Activated T-helper 17 cell treated with anti-CD3 and anti-CD28 coated beads, Interleukin-2, amount 50 U/mL, for 72 hours (primary cell): ENCODE measurements at places on chromosomes 6 and 20.

GRCh38 chr6:158518191-158519127 is 41.4 kb upstream of the TMEM181 start:
- H3K4me3 ChIP-seq: peak overlapping the region; percentile 90
- peaks cover 6% of the 10 kb centered on the region for H3K4me1 ChIP-seq
- peak; percentile 97 for ATAC-seq
- peaks cover 2% of the 10 kb centered on the region for H3K27me3 ChIP-seq
- peak overlapping the region; percentile 83 for H3K27ac ChIP-seq

DNA sequence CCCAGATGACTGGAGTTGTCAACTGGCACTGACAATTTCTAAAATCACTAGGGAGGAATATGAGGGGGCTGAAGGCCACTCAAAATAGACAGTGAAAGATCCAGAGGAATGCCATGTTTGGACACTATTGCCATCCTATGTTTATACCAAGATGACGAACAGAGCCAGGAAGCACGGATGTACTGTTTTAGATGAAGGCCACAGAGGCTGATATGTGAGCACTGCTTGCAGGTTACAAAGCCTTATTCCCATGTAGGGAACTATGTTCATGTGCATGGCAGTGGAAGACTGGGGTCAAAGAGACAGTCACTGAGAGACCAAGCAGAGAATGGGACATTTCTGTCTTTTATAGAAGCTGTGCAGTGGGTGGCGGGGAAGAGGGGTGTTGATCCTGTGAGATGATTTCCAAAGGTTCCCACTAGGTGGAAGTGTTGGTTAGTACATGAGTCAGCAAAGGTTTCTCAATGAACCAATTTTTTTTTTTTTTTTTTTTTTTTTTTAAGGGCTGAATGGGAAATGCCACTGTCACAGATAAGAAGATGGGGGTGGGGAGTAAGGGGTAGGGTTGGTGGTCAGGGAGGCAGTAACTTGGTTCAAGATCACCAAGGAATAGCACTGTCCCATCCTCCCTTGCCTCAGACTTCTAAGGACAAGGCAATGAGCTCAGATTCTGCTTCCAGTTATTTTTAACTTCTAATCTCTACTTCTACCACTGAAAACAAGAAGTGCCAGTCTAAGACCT is 46.7 kb upstream of the MOCS1 start:
- H3K27ac ChIP-seq: no peak overlapping the region
- H3K4me3 ChIP-seq: no peak overlapping the region

GRCh38 chr6:109471105-109471810 is 11.8 kb downstream of the ZBTB24 start:
- peak overlapping the region; percentile 43 for H3K4me3 ChIP-seq
- peaks cover 51% of the 10 kb centered on the region for H3K4me1 ChIP-seq
- ATAC-seq: no peak
- no peaks in the 10 kb centered on the region for H3K27me3 ChIP-seq
- H3K27ac ChIP-seq: peak overlapping the region; percentile 57

- no peak overlapping the region for H3K4me3 ChIP-seq
- no peak for ATAC-seq
- no peaks in the 10 kb centered on the region for H3K4me1 ChIP-seq
- no peaks in the 10 kb centered on the region for H3K27me3 ChIP-seq
- H3K36me3 ChIP-seq: peaks cover 15% of the 10 kb centered on the region
Observed at GRCh38 chr20:13822459-13822858, 37.6 kb downstream of the NDUFAF5 start.

DNA sequence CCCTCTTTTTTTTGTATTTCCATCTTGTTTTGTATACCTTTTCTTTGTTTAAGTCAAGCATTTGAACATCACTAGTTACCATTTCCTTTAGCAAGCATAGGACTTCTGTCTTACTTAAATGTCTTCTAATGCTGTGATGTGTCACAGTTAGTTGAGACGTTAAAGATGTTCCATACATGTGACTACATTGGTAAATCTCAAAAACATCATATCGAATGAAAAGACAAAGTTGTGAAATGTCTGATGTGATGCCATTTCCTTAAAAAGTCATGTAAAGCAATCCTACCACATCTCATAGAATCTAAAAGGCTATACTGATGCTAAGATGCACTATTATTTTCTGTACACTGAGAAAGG is 26.8 kb downstream of the SLC16A10 start:
- H3K4me1 ChIP-seq: peaks cover 16% of the 10 kb centered on the region
- H3K4me3 ChIP-seq: peak overlapping the region; percentile 55
- no peaks in the 10 kb centered on the region for H3K27me3 ChIP-seq
- ATAC-seq: peak; percentile 58
- H3K27ac ChIP-seq: peak overlapping the region; percentile 79

DNA sequence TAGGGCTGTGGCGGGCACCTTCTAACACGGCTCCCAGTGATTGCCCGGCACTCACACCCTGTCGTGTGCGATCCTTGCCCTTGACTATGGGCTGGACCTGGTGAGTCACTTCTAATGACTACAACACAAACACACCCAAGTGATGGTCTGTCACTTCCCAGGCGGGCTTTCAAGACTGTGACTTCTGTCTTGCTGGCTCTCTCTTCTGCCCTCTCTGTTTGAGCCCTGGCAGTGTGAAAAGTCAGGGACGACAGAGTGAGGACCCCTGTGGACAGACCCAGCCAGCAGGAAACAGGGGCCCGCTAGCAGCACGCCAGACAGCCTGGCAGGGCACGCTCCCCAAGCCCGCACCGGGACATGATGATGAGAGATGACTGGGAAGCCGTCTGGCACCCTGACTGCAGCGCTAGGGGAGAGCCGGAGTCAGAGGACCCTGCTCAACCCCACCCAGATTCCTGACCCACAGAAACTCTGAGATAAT is 43.0 kb downstream of the KIF16B start:
- H3K27me3 ChIP-seq: no peaks in the 10 kb centered on the region
- H3K27ac ChIP-seq: no peak overlapping the region
- no peaks in the 10 kb centered on the region for H3K4me1 ChIP-seq

GRCh38 chr6:142835787-142836535 is 109.0 kb downstream of the HIVEP2 start:
- peaks cover 56% of the 10 kb centered on the region for H3K4me1 ChIP-seq
- H3K36me3 ChIP-seq: peaks cover 69% of the 10 kb centered on the region
- peak overlapping the region; percentile 47 for H3K27ac ChIP-seq
- no peaks in the 10 kb centered on the region for H3K27me3 ChIP-seq
- peak overlapping the region; percentile 33 for H3K4me3 ChIP-seq

DNA sequence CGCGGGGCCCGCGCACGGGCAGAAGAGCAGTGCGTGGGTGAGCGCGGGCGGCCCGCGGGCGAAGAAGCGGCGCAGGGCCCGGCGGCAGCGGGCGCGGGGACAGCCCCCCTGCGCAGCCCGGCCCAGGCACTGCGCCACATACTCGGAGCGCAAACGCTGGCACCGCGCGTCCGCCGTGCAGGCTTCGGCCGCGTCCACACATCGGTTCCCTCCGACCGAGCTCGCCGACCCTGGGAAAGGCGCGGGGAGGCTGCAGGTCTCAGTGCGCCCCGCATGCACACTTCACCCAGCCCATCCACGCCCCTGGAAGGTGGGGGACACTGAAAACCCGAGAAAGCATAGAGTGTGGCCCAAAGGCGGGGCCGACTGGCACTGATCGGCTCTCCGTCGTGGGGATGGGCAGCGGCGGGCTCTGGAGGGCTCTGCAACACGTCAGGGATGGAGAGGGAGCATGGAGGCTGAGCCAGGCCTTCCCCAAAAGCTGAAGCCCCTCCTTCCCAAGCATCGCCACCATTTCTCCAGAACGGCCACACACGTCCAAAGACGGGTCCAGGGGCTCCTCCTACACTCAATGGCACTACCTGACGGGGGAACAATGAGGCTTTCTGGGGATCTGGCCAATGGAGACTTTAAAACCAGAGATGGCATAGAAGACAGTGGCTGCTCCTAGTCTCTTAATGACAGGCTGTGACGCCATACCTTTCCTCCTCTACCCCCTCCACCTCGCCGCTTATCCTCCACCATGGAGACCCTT is 2.0 kb downstream of the GFRA4 start:
- H3K36me3 ChIP-seq: no peaks in the 10 kb centered on the region
- H3K27me3 ChIP-seq: peaks cover 22% of the 10 kb centered on the region
- peaks cover 13% of the 10 kb centered on the region for H3K4me1 ChIP-seq

- ATAC-seq: peak; percentile 90
- peak overlapping the region; percentile 62 for H3K4me3 ChIP-seq
- H3K27ac ChIP-seq: peak overlapping the region; percentile 72
- no peaks in the 10 kb centered on the region for H3K36me3 ChIP-seq
Observed at GRCh38 chr6:33904050-33904746, 100.4 kb upstream of the MLN start.

- ATAC-seq: no peak
- H3K36me3 ChIP-seq: no peaks in the 10 kb centered on the region
- H3K27ac ChIP-seq: no peak overlapping the region
Observed at GRCh38 chr6:54191461-54191860, 80.2 kb downstream of the MLIP start.

GRCh38 chr6:11785774-11786579 is 7.4 kb upstream of the ADTRP start:
- H3K27me3 ChIP-seq: peaks cover 10% of the 10 kb centered on the region
- H3K4me3 ChIP-seq: no peak overlapping the region
- peak; percentile 92 for ATAC-seq
- no peak overlapping the region for H3K27ac ChIP-seq
- peaks cover 10% of the 10 kb centered on the region for H3K4me1 ChIP-seq

- peaks cover 7% of the 10 kb centered on the region for H3K27me3 ChIP-seq
- H3K27ac ChIP-seq: peak overlapping the region; percentile 5
- H3K36me3 ChIP-seq: no peaks in the 10 kb centered on the region
- H3K4me1 ChIP-seq: peaks cover 10% of the 10 kb centered on the region
- peak overlapping the region; percentile 14 for H3K4me3 ChIP-seq
Observed at GRCh38 chr20:43821795-43822194, 92.9 kb upstream of the TOX2 start.

DNA sequence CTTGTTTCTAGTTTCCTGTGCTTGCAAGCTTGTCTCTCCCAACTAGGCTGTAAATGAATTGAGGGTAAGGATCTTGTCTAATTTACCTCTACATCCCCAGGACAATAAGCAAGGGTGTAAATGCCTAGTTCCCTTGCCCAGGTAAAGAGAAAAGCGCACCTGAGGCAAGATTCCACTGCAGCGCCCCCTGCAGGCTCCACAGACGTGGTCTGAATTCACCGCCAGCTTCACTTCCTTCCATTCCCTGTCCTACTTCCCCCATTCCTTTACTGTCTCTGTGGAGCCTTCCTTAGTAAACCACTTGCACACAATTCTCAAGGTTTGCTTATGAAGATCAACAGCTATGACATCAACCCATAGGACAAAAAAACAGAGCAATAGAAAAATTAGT is 42.3 kb downstream of the ANKEF1 start:
- no peak overlapping the region for H3K4me3 ChIP-seq
- no peaks in the 10 kb centered on the region for H3K36me3 ChIP-seq
- no peaks in the 10 kb centered on the region for H3K4me1 ChIP-seq
- peaks cover 24% of the 10 kb centered on the region for H3K27me3 ChIP-seq
